ENCODE measurements at places on chromosomes 2 and 18.
A peak's percentile ranks its signal among the peaks of the same experiment; 100 is the strongest.

- DNase-seq: no peak
Observed at GRCh38 chr18:61841706-61842105, 51.1 kb downstream of the RNF152 start.

DNA sequence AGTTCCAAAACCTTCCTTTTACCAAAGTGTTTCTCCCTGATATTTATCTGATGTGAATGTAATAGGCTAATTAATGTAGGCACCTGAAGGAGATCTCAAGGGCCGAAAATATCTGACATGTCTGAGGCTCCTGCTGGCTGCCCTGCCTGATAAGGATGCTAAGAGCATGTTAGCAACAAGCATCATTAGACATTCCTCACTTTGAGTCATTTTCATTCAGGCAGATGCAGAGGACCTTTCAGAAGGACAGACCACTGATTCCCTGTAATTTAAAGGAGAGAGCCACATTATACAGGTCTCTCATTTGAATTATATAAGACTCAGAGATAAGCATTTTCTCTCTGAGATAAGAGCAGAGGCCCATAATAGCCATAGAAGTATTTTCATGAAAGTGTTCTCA lies 222.4 kb upstream of the NCKAP5 start:
- no peak for DNase-seq

DNA sequence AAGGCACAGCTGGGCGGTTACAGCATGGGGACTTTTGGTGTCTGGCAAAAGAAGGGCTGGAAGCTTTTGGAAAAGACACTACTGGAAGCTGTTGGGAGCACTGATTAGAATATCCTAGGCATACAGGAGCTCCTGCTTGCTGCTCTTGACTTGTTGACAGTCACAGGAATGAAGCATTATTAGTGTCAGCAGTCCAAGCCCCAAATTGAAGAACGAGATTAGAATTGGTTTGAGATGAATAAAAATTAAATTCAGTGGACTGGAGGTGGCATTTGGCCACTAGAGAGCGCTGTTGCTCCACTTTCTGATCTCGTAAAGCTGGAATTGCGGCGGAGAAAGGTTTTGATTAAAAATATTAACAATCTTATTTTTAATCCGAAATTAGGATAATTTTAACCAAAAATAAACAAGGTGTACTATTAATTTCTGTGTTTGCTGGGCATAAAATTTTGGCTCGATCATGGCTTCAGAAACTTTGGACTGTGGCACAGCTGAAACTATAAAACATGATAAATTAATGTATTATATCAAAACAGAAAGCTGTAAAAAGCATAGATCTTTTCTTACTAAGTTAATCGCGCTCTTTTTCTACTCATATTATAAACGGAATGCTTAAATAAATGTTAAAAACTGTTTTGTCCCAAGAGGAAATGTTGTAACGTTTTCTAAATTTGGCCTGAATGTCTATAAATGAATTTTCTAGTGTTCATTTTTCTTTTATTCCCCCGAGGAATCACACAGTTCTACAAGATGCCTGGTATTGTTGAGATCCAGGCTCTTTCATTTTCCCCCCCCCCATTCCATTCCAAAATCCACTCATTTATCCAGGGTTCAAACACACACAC lies 2.4 kb upstream of the HOXD8 start:
- peak; percentile 31 for DNase-seq

GRCh38 chr2:182301093-182301492 lies 125.7 kb downstream of the PDE1A start:
- DNase-seq: no peak

GRCh38 chr18:14943967-14944636 lies 196.1 kb downstream of the ANKRD30B start:
- no peak for DNase-seq

DNA sequence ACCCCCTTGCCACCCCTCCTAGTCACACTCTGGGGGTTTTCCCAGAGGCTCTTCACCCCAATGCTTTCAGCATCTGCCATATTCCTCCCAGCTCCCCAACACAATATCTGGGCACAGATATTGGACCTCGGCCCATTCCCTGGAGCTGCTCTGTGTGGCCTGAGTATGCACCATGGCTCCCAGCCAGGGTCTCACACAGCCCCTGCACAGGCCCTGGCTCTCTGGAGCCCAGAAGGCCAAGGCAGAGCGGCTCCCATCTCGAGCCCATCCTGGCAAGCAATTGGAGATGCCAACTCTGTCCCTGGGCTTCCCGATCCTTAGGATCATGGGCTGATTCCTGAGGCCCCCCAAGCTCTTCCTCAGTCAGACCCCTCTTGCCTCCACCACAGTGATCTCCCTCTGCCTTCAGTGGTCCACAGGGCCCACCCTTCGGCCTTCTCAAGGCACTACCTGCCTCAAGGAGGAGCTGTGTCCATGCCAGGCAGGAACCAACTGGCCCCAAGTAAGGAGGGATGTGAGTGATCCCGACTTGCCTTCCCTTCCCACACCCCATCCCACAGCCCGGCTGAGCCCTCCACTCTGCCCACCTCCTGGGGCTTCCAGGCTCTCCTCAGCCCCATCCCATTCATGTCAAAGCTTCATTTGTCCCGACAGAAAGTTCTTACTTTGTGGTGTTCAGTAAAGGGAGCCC lies 62.7 kb downstream of the ADD2 start:
- DNase-seq: peak; percentile 23

- no peak for DNase-seq
Observed at GRCh38 chr2:48851161-48851560, 95.6 kb upstream of the LHCGR start.

GRCh38 chr2:219671279-219671678 lies 43.8 kb downstream of the SLC4A3 start:
- DNase-seq: no peak
